ENCODE measurements at places on chromosomes 2 and 18. TPM values are rescaled to one million over a fixed set of nuclear protein-coding genes. Genes with fewer than 3 reads are reported as not detected.
A peak's percentile ranks its signal among the peaks of the same experiment; 100 is the strongest.

GRCh38 chr2:102547462-102547861, 71.9 kb upstream of the SLC9A2 start:
- H3K4me1 ChIP-seq, result no peaks in the 10 kb centered on the region
- H3K27me3 ChIP-seq, result peaks cover 3% of the 10 kb centered on the region
- H3K36me3 ChIP-seq, result peaks cover 6% of the 10 kb centered on the region

- H3K36me3 ChIP-seq, result 0 out of 2 replicates have a peak, but pooled peaks cover 3% of the 10 kb centered on the region
- H3K27ac ChIP-seq, result no peak overlapping the region
- DNase-seq, result no peak
- no peaks in the 10 kb centered on the region for H3K27me3 ChIP-seq
- no peak overlapping the region for H3K4me3 ChIP-seq
Observed at GRCh38 chr2:32702303-32703064, 74.6 kb downstream of the TTC27 start.

- H3K27me3 ChIP-seq, result no peaks in the 10 kb centered on the region
- no peak for DNase-seq
- H3K4me3 ChIP-seq, result no peak overlapping the region
- peaks cover 8% of the 10 kb centered on the region for H3K36me3 ChIP-seq
- H3K27ac ChIP-seq, result no peak overlapping the region
- no peaks in the 10 kb centered on the region for H3K4me1 ChIP-seq
Observed at GRCh38 chr18:20971886-20972267, 139.7 kb downstream of the ROCK1 start.

TPRKB gene
- 27.3 TPM for total RNA-seq

MAP3K19 gene
- total RNA-seq, result not detected

VWC2L gene
- total RNA-seq, result not detected

SPHKAP gene
- not detected for total RNA-seq

REG3G gene
- total RNA-seq, result 0.30 TPM

MAP4K4 gene
- total RNA-seq, result 112 TPM

GRCh38 chr2:385785-386184, 97.9 kb upstream of the ALKAL2 start:
- no peak for DNase-seq
- no peak overlapping the region for H3K4me3 ChIP-seq
- H3K36me3 ChIP-seq, result no peaks in the 10 kb centered on the region
- peaks cover 13% of the 10 kb centered on the region for H3K27me3 ChIP-seq
- H3K27ac ChIP-seq, result no peak overlapping the region

- no peaks in the 10 kb centered on the region for H3K27me3 ChIP-seq
- DNase-seq, result no peak
- no peak overlapping the region for H3K27ac ChIP-seq
- no peaks in the 10 kb centered on the region for H3K36me3 ChIP-seq
- H3K4me1 ChIP-seq, result no peaks in the 10 kb centered on the region
Observed at GRCh38 chr2:203631068-203631757, 75.2 kb upstream of the CD28 start.

ACADL gene
- total RNA-seq, result 0.42 TPM

GRCh38 chr2:152234277-152234676, 58.7 kb upstream of the STAM2 start:
- H3K27me3 ChIP-seq, result no peaks in the 10 kb centered on the region
- DNase-seq, result no peak
- no peak overlapping the region for H3K27ac ChIP-seq
- H3K36me3 ChIP-seq, result no peaks in the 10 kb centered on the region

GRCh38 chr2:150690261-150690660, 202.8 kb upstream of the RND3 start:
- H3K36me3 ChIP-seq, result no peaks in the 10 kb centered on the region
- no peaks in the 10 kb centered on the region for H3K27me3 ChIP-seq
- DNase-seq, result no peak
- no peak overlapping the region for H3K27ac ChIP-seq
- no peak overlapping the region for H3K4me3 ChIP-seq
- peaks cover 8% of the 10 kb centered on the region for H3K4me1 ChIP-seq

DNA sequence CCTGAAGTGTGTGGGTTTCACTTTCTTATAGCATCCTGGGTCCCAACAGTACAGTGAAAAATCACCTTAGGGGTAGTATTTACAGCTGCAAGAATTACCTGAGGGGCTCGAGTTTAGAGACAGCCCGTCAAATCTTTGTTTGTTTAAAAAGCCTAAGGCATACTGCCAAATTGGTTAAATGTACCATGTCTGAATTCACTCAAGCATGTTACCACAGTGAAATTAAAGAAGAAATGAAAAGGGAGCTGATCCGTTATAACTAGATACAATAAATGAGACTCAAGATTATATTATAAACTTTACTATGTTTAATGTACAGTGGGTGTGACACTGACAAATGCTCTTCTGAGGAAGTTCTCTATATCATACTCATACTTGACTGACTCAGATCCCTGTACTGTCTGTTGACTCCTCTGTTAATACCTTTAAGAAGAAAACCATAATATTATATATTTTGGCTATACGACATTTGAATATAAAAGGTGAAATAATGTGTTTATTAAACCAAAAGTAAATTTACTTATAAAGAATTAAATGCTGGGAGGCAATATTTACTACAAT, 107.3 kb downstream of the TMEFF2 start:
- H3K36me3 ChIP-seq, result no peaks in the 10 kb centered on the region
- DNase-seq, result no peak
- no peaks in the 10 kb centered on the region for H3K27me3 ChIP-seq
- H3K4me3 ChIP-seq, result no peak overlapping the region
- no peak overlapping the region for H3K27ac ChIP-seq

DNA sequence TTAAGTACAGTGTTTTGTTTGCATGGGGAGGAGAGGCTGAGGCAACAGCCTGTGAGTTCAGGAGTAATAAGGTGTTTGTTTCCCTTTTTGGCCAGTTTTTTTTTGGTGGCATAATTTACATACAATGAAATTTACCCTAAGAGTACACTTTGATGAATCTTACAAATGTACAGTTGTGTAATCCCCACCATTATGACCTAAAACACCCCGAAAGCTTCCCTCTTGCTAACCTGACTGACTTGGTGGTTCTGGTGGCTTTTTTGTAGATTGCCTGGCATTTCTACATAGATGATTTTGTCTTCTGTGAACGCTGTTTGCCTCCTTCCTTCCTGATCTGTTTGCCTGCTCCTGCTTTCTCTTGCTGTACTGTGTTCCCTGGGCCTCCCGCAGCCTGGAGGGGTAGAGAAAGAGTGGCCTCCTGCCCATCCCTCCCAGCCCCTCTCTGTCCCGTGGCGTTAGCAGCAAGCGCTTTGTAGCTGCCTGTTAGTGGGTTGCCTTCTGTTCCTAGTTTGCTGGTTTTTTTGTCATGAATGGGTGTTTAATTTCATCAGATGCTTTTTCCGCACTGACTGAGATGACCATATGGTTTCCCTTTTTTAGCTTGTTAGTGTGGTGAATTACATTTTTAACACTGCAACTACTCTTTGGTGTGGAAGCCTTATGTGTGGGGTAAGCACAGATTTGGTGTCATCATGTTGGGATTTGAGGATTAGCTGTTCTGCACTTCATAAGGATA, 32.1 kb downstream of the ASAP2 start:
- H3K27ac ChIP-seq, result peak overlapping the region; percentile 19
- peaks cover 15% of the 10 kb centered on the region for H3K4me1 ChIP-seq
- H3K36me3 ChIP-seq, result no peaks in the 10 kb centered on the region
- no peak for DNase-seq

GPR75 gene
- 2.8 TPM for total RNA-seq

DNA sequence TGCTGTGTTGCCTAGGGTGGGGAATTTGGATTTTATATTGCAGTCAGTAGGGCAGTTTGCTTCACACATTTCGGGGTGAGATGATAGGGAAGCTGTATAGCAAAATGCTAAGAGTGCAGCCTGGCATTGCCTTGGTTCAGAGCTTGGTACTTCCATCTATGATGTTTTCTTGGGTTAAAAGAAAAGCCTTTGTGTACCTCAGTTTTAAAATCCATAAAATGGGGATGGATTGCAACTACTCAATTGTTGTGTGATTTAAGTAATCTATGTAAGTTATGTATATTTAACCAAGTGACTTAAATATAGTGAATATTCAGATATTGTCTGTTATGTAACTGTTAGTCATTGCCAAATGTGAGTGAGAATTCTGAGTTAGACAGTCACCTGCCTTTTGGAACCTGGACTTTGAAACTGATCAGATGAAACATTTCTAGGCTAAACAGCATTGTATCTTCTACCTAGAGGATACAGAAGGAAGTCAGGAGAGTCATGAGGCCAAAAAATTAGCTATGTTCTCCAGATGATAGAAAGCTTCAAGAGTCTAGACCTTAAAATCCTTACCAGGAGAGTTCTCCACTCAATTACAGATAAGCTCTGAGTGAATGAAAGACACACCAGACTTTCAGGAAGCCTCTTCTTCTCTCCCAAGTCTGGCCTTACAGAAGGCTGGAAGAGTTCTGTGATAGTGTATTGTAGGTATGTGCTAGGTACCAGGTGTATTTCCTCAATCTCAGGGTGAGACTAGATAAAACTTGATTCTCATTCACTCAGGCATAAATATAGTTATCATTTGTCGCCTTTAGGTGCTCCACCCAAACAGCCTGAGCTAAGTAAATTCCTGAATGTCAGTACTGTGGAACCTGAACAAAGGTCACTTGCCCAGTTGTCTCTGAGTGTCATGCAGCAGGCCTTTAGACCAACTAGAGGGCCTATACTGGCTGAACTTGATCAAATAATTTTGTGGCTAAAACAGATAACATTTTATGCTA, 7.5 kb downstream of the RIOK3 start:
- no peaks in the 10 kb centered on the region for H3K4me1 ChIP-seq
- H3K4me3 ChIP-seq, result no peak overlapping the region
- no peak for DNase-seq
- no peak overlapping the region for H3K27ac ChIP-seq

DNA sequence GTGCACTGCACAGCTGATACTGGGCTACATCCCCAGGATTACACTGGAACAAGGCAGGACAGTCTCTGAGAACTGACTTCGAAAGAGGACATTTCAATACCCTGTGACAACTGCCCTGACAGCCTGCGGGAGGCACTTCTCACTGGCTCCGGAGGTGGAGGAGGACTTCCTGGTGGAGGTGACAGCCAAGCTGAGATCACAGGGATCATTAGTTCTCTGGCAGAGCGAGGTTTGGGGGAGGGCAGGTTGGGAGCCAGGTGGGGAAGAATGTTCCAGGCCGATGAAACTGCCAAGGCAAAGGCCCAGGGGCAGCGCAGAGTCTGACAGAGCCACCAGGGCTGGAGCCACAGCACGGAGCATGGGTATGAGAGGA, 28.0 kb upstream of the NPAS2 start:
- no peaks in the 10 kb centered on the region for H3K4me1 ChIP-seq
- no peaks in the 10 kb centered on the region for H3K27me3 ChIP-seq
- H3K4me3 ChIP-seq, result no peak overlapping the region

GRCh38 chr2:126798276-126799140, 100.2 kb upstream of the TEX51 start:
- H3K27me3 ChIP-seq, result no peaks in the 10 kb centered on the region
- no peak overlapping the region for H3K4me3 ChIP-seq
- H3K36me3 ChIP-seq, result no peaks in the 10 kb centered on the region
- peaks cover 16% of the 10 kb centered on the region for H3K4me1 ChIP-seq

DNA sequence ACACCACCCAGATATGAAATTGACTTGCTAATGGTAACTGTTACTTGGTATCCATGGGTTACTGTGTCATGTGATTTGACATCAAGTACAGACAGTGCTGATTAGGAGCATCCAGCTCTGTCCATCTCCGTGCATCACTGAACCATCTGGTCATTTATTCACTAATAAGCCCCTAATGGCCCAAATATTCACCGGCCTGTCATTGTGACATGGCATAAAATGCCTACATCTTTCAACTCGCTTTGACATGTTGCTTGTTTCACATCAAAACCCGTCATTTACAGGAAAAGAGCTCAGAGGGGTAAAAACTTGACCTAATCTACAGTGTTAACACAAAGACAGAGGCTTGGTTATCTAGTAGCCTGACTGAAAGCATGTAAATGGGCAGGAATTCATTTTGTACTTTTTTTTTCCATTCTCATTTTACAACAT, 308.9 kb upstream of the ATP5MC3 start:
- H3K4me3 ChIP-seq, result no peak overlapping the region
- H3K36me3 ChIP-seq, result no peaks in the 10 kb centered on the region
- H3K27ac ChIP-seq, result no peak overlapping the region
- H3K4me1 ChIP-seq, result peaks cover 13% of the 10 kb centered on the region

DNA sequence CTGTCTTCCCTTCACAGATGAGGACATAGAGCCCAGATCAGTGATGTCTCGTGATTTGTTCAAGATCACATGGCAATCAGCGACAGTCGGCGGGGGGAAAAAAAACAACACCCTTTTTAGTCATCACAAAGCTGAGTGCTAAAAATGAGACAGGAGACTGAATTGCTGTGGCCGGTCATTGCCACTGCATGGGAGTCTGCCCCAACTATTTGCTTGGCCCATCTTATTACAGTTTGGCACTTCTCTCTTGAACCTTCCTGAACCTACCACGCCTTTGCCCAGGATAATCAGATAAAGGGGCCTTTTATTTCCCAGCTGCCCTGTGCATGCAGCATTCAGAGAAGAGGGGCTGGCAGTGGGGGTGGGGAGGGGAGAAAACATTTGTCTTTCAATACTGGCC, 42.7 kb downstream of the SETBP1 start:
- no peak for DNase-seq
- no peaks in the 10 kb centered on the region for H3K36me3 ChIP-seq
- no peak overlapping the region for H3K4me3 ChIP-seq
- no peak overlapping the region for H3K27ac ChIP-seq

CHST10 gene
- 24.4 TPM for total RNA-seq

- peak; percentile 42 for DNase-seq
- H3K4me3 ChIP-seq, result no peak overlapping the region
- no peak overlapping the region for H3K27ac ChIP-seq
- peaks cover 8% of the 10 kb centered on the region for H3K4me1 ChIP-seq
- no peaks in the 10 kb centered on the region for H3K27me3 ChIP-seq
- H3K36me3 ChIP-seq, result peaks cover 23% of the 10 kb centered on the region
Observed at GRCh38 chr2:233448220-233448559, 93.9 kb downstream of the DGKD start.

SLC5A7 gene
- not detected for total RNA-seq

- H3K27me3 ChIP-seq, result no peaks in the 10 kb centered on the region
- DNase-seq, result no peak
- no peak overlapping the region for H3K27ac ChIP-seq
Observed at GRCh38 chr2:239804161-239805042, 220.7 kb downstream of the NDUFA10 start.

DNA sequence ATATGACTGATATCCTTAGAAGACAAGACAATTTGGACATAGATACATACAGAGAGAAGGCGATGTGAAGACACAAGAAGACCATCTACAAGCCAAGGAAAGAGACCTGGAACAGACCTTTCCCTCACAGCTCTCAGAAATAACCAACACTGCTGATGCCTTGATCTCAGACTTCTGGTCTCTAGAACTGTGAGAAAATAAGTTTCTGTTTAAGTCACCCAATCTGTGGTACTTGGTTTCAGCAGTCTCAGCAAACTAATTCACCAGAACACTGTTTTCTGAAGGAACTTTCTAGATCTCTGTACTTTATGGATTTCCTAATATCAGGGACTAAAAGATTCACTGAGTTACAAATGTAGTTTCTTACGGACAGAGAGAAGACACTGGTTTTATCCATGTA, 58.8 kb downstream of the NAB1 start:
- no peak overlapping the region for H3K27ac ChIP-seq
- DNase-seq, result no peak
- peaks cover 13% of the 10 kb centered on the region for H3K36me3 ChIP-seq
- peaks cover 12% of the 10 kb centered on the region for H3K4me1 ChIP-seq
- H3K27me3 ChIP-seq, result no peaks in the 10 kb centered on the region

SGPP2 gene
- total RNA-seq, result 0.11 TPM

GRCh38 chr2:11411244-11411643, 54.7 kb downstream of the E2F6 start:
- no peak overlapping the region for H3K4me3 ChIP-seq
- no peaks in the 10 kb centered on the region for H3K27me3 ChIP-seq
- H3K27ac ChIP-seq, result no peak overlapping the region
- no peak for DNase-seq

MROH2A gene
- total RNA-seq, result 0.16 TPM

All from WTC11 (cell line).